ENCODE measurements at places on chromosomes 16 and 17. TPM values are rescaled to one million over a fixed set of nuclear protein-coding genes. Genes with fewer than 3 reads are reported as not detected.
A peak's percentile ranks its signal among the peaks of the same experiment; 100 is the strongest.

- H3K27me3 ChIP-seq = no peaks in the 10 kb centered on the region
- no peak overlapping the region for H3K4me3 ChIP-seq
- H3K36me3 ChIP-seq = no peaks in the 10 kb centered on the region
- peaks cover 15% of the 10 kb centered on the region for H3K4me1 ChIP-seq
- no peak overlapping the region for H3K27ac ChIP-seq
Observed at GRCh38 chr17:35116845-35117244, 2.8 kb downstream of the RAD51D start.

DNA sequence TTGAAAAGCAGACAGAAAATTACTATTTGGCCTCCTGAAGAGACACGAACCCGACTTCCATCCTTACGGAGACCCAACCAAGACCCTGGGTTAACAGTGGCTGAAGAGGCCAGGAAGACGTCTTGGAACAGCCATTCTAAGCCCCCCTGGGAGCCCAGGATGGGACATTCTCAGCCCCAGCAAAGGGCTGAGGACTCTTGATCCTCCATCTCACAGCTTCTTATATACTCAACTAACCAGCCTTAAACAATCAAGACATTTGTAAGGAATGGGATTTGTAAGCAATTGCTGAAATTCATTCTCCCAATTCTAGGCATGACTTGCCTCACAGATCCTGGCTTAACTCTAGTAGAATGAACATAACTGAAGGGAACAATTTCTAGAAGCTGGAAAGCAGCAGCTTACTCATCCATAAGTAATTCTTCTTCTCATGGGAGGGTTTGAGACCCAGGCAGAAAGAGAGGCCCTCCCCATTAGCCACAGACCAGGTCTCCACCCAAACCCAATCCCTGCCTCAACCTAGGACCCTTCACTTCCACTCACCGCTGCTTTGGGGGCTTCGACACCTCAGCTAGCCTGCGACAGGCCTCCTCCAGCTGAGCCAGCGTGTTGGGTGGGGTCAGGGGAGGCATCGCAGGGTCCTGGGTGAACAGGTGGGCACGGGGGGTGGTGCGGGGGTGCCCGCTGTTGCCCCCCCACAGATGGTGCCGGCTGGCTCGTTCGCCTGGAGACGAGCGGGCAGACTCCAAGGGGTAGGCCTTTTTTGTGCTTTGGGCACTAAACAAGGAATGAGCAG, 25.5 kb downstream of the AXIN2 start:
- no peak overlapping the region for H3K4me3 ChIP-seq
- H3K27me3 ChIP-seq = no peaks in the 10 kb centered on the region
- no peak for DNase-seq
- H3K27ac ChIP-seq = no peak overlapping the region
- H3K4me1 ChIP-seq = peaks cover 19% of the 10 kb centered on the region

DNA sequence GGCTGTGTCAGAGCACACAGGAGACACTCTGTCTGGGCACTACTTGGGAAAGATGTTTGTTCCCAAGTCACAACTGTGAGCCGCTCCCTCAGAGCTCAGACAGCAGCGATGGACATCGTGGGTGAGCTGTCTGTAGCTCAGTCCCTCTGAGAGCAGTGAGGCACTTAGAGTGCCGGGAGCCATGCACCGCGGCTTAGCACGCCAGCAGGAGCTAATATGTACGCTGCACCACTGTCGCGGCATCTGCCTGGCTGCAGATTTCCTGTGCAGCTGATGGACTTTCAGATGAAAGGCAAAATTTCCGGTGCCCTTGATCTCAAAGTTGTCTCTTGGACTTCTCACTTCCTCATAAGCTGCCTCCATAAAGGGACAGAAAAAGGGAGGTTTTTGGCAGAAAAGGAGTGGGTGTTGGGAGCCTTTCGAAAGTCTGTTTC, 92.8 kb upstream of the ZNF469 start:
- H3K36me3 ChIP-seq = no peaks in the 10 kb centered on the region
- H3K4me3 ChIP-seq = no peak overlapping the region
- H3K27ac ChIP-seq = no peak overlapping the region
- DNase-seq = no peak
- peaks cover 21% of the 10 kb centered on the region for H3K27me3 ChIP-seq

DNA sequence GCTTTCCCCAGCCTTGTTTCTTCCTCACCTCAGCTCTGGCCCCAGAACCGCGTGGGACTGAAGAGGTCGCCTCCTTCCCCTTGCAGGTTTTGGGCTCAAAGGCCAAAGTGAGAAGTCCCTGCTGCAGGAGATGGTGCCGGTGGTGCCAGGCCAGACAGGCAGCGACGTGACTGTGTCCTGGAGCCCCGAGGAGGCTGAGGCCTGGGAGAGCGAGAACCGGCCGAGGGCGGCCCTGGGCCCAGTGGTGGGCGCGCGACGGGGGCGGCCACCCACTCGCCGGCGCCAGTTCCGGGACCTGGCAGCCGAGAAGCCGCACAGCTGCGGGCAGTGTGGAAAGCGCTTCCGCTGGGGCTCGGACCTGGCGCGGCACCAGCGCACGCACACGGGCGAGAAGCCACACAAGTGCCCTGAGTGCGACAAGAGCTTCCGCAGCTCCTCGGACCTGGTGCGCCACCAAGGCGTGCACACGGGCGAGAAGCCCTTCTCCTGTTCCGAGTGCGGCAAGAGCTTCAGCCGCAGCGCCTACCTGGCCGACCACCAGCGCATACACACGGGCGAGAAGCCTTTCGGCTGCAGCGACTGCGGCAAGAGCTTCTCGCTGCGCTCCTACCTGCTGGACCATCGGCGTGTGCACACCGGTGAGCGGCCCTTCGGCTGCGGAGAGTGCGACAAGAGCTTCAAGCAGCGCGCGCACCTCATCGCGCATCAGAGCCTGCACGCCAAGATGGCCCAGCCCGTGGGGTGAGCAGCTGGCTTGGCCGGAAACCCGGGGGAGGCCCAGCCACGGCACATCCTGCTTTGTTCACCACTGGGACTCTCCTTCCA, 6.0 kb downstream of the ZNF213 start:
- H3K27me3 ChIP-seq = no peaks in the 10 kb centered on the region
- peaks cover 25% of the 10 kb centered on the region for H3K36me3 ChIP-seq
- H3K4me3 ChIP-seq = no peak overlapping the region
- H3K4me1 ChIP-seq = peaks cover 8% of the 10 kb centered on the region
- H3K27ac ChIP-seq = no peak overlapping the region

The FNDC8 gene
- not detected for total RNA-seq

The C1QTNF8 gene
- not detected for total RNA-seq

- DNase-seq = no peak
- peaks cover 38% of the 10 kb centered on the region for H3K36me3 ChIP-seq
- no peaks in the 10 kb centered on the region for H3K27me3 ChIP-seq
- no peak overlapping the region for H3K4me3 ChIP-seq
- H3K27ac ChIP-seq = peak overlapping the region; percentile 56
- H3K4me1 ChIP-seq = peaks cover 2% of the 10 kb centered on the region
Observed at GRCh38 chr17:16048811-16049449, 49.3 kb downstream of the TTC19 start.

The ITGB3 gene
- total RNA-seq = not detected

The DRG2 gene
- 48.6 TPM for total RNA-seq

The ARHGDIG gene
- not detected for total RNA-seq

The LGALS9B gene
- not detected for total RNA-seq

GRCh38 chr17:57622683-57623433, 122.2 kb downstream of the CCDC182 start:
- H3K27ac ChIP-seq = peak overlapping the region; percentile 63
- peaks cover 13% of the 10 kb centered on the region for H3K36me3 ChIP-seq
- H3K4me1 ChIP-seq = peaks cover 43% of the 10 kb centered on the region

- H3K36me3 ChIP-seq = peaks cover 40% of the 10 kb centered on the region
- H3K4me1 ChIP-seq = peaks cover 5% of the 10 kb centered on the region
- H3K27me3 ChIP-seq = no peaks in the 10 kb centered on the region
- DNase-seq = no peak
- H3K4me3 ChIP-seq = no peak overlapping the region
Observed at GRCh38 chr16:12158428-12158827, 181.9 kb downstream of the SNX29 start.

DNA sequence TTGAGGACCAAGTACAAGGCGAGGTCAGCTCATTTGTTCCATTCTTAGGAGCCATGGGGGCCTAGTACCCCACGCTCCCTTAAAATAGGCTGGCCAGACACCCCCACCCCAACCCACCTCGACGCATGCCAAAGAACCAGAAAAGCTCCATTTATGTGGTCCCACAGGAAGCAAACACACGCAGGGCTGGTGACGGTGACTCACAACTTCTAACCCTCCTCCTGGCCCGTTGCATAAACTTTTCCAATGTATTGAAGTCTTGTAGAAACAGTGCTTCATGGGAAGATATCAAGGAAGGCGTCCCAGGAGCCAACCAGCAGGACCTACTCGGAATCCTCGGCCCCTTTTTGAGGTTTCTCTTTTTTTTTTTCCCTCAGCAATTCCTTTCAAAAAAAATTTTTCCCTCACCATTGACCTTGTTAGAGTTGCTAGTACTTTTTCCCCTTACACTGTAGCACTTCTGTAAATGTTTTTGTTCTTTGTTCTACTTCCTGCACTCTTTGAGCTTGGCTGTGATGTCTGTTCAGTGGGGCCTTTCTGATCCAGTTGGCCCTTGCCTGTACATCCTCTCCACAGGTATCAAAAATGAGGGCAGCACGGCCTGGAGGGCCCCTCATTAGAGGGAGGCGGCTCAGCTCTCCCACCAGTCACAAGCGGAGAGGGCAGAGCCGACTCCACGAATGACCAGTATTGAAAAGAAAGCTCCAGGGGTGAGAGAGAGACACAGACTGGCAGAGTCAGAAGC, 208.3 kb downstream of the RGS9 start:
- H3K4me1 ChIP-seq = peaks cover 23% of the 10 kb centered on the region
- peaks cover 8% of the 10 kb centered on the region for H3K36me3 ChIP-seq
- DNase-seq = no peak
- peak overlapping the region; percentile 62 for H3K4me3 ChIP-seq
- H3K27ac ChIP-seq = peak overlapping the region; percentile 60

- no peaks in the 10 kb centered on the region for H3K36me3 ChIP-seq
- peak within 1 kb of the TSS; percentile 78 for H3K4me3 ChIP-seq
- H3K27me3 ChIP-seq = no peaks in the 10 kb centered on the region
- peak within 1 kb of the TSS; percentile 48 for H3K27ac ChIP-seq
Observed at GRCh38 chr16:3020247-3020603, at the start of gene TNFRSF12A. TNFRSF12A (plus strand) TSS chr16:3020368; CDS start chr16:3020398, 30 bp downstream.

DNA sequence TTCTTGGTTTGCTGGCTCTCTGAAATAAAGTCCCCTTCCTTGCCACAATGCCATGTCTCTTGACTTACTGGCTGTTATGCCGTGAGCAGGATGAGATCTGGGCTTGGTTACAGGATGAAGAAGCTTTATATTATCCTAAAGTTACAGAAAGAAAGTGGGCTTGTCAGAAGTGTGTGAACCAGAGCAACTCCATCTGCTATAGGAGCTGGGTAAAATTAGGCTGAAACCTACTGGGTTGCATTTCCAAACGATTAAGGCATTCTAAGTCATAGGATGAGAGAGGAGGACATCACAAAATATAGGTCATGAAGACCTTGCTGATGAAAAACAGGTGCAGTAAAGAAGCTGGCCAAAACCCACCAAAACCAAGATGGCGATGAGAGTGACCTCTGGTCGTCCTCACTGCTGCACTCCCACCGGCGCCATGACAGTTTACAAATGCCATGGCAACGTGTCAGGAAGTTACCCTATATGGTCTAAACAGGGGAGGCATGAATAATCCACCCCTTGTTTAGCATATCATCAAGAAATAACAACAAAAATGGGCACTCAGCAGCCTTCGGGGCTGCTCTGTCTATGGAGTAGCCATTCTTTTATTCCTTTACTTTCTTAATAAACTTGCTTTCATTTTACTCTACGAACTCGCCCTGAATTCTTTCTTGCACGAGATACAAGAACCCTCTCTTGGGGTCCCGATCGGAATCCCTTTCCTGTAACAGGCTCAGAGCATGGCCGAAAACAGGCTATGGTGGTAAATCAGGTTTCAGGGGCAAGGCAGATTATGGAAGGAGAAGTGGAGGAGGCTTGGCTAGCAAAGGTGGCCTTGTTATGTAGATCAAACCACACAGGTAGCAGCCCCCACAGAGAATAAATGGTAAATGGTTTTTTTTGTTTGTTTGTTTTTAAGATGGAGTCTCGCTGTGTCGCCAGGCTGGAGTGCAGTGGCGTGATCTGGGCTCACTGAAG, 81.3 kb upstream of the C16orf82 start:
- DNase-seq = no peak
- no peaks in the 10 kb centered on the region for H3K36me3 ChIP-seq
- H3K4me3 ChIP-seq = no peak overlapping the region
- H3K27me3 ChIP-seq = peaks cover 14% of the 10 kb centered on the region

The SGSH gene
- total RNA-seq = 143 TPM

GRCh38 chr17:50527155-50527762, 5.3 kb upstream of the EPN3 start:
- no peak overlapping the region for H3K27ac ChIP-seq
- peaks cover 33% of the 10 kb centered on the region for H3K27me3 ChIP-seq
- peaks cover 7% of the 10 kb centered on the region for H3K4me1 ChIP-seq
- H3K36me3 ChIP-seq = no peaks in the 10 kb centered on the region
- no peak overlapping the region for H3K4me3 ChIP-seq
- DNase-seq = no peak

The DNAI2 gene
- total RNA-seq = 0.42 TPM

DNA sequence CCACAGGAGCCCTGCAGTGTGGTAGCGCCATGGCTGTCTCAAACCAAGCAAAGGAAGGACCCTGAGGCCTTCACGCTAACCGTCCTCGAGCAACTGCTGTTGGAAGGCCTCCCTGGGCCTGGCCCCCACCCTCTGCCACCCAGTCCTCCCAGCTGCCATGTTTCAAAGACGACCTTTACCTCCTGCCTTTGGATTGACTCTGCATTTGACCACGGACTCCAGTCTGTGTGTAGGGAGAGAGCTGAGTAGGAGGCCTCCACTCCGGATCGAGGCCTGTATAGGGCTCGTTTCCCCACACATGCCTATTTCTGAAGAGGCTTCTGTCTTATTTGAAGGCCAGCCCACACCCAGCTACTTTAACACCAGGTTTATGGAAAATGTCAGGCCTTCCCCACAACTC, 24.3 kb downstream of the PLCD3 start:
- no peak overlapping the region for H3K27ac ChIP-seq
- peak; percentile 57 for DNase-seq
- H3K4me1 ChIP-seq = peaks cover 2% of the 10 kb centered on the region
- no peak overlapping the region for H3K4me3 ChIP-seq
- H3K36me3 ChIP-seq = no peaks in the 10 kb centered on the region
- no peaks in the 10 kb centered on the region for H3K27me3 ChIP-seq

DNA sequence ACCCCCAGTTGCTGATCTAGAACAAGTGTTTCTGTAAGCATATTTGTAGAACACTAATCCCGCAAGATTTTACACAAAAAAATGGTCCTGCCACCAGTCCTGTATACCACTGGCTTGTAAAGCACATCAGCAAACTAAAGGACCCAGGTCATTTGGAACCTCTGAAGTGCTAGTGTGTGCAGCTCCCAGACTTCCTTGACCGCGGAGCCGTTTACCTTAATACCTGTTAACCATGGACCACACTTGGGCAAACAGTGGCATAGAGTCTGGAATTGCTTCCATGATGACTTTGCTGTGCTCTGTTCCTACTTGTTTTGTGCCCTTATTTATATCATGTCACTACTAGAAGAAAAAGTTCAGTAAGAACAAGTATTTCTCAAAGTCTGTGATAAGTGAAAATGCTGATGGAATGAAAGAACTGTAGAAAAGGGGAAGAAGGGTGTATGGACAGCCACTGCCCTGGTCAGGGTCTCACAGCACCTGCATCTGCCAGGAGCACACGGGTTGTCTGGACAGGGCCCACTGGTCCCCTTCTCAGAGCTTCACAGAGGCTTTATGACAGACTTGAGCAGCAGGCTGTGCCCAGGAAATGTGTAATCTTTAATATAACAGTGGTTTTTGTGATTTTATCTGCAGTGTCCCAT, 29.3 kb downstream of the ALDH3A2 start:
- H3K4me3 ChIP-seq = no peak overlapping the region
- peaks cover 24% of the 10 kb centered on the region for H3K36me3 ChIP-seq
- no peaks in the 10 kb centered on the region for H3K27me3 ChIP-seq
- H3K4me1 ChIP-seq = no peaks in the 10 kb centered on the region
- no peak overlapping the region for H3K27ac ChIP-seq

- H3K4me1 ChIP-seq = no peaks in the 10 kb centered on the region
Observed at GRCh38 chr17:57915544-57915943, 39.7 kb downstream of the CUEDC1 start.

All from naive thymus-derived CD8-positive, alpha-beta T cell (primary cell).